ENCODE measurements at places on chromosomes 1 and 21.
A peak's percentile ranks its signal among the peaks of the same experiment; 100 is the strongest.

- no peak for DNase-seq
These were observed at the start of gene CA14 for GRCh38 chr1:150257624-150258585. Gene CA14, plus strand, starts transcription at chr1:150257774. Its CDS starts 355 bp downstream, at chr1:150258129.

DNA sequence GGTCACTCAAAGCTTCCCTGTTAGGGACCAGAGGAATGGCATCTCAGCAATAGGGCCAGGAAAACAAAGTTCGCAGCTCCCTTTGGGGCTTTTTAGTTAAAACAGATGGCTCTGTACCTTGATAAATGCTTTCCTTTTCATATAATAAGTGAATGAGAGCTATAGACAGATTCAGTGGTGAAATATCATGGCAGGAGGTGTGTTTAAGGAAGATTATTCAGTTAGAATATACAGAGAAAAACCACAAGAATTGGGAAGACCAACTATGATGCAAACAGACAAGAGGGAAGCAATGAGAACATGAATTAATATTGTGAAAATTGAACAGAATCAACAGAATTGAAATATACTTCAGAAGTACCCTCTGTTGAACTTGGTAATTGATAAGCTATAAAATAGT is 379.4 kb downstream of the PLPP3 start:
- DNase-seq: no peak

DNA sequence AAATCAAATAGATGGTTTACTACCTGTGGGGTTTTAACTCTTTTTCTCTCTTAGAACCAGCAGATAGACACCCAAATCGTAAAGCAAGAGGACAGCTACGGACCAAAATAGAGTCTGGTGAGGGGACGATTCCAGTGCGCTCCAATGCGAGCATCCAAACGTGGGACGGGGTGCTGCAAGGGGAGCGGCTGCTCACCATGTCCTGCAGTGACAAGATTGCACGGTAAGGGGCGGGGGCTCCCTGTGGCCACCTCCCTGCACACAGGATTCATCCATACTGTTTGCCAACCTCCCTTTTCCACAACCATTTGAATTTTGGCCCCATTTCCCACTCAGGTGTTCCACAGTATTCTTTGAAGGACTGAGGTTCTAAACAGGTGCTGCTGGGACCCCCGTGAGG is 102.8 kb downstream of the POFUT2 start:
- DNase-seq: no peak

DNA sequence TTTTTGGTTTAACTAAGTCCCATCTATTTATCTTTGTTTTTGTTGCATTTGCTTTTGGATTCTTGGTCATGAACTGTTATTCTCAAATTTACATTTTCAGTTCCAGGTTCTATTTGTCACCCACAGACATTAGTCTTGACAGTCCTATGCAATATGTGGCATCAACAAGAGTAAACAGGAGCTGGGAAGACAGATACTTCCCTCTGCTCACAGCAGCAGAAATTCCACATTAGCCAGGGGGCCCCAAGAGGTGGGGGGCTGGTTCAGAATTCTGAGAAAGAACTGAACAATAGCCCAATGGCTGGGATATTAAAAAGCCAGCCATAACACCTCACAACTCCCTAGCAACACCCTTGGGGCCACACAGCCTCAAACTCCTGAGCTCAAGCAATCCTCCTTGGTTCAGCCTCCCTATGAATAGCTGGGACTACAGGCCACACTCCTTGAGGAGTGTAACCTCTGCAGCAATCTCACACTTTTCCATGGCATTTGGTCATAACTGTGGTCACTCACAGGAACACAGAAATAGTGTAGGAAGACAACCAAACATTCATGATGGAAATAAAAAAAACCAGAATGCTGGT is 67.8 kb downstream of the ERG start:
- DNase-seq: no peak

DNA sequence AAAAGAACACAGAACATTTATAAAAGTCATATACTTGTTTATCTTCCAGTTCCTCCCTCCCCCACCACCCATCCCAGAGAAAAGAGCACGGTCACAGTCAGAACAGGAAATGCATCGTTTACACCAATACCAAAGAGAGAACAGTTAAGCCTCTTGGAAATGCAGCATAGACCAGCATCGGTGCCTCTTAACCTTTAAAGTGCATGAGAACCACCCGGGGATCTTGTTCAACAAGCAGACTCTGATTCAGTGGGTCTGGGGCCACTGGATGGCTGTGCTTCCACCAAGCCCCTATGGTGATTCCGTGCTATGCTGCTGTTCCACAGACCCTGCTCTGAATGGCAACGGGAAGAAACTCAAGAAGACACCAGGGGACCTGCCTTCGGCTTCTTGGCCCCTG is 19.2 kb downstream of the FAM89A start:
- DNase-seq: no peak

DNA sequence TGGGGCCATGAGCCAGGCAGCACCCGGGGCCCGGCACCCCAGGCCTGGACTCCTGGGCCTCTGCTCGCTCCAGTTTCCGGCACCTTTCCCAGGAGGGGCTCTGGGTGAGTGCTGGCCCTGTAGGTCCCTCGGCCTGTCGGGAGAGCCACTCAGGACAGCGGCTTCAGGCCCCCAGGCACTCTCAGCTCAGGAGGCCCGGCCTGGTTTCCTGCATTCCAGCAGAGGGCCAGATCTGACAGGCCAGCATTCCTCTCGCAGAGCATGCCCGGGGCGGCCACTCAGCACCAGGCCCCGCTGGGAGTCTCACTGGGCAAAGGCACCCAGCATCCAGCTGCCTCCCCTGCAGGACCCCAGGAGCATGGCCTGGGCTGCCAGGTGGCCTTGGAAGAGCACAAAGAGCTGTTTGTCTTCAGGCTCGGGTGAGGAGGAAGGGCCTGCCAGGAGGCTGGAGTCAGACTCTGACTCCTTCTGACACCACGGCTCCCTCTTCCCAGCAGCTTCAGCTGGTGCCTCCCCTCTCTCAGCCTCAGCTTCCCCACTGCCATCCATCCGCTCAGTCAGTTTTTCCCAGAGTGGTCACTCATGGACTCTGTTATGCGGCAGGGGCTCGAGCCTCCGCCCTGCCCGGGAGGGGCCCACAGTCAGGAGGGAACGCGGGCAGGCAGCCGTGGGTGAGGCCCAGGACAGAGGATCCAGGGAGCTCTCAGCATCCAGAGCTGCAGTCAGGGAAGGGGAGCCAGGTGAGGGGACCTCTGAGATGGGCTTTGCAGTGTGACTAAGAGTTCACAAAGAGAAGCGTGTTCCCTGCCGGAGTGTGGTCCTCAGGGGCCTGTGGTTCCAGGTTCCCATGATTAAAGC is 51.7 kb downstream of the WNT9A start:
- DNase-seq: no peak

- no peak for DNase-seq
These were observed 25.1 kb upstream of the HUNK start for GRCh38 chr21:31847761-31848160.

GRCh38 chr1:40861224-40862003 is 749 bp downstream of the CITED4 start:
- peak; percentile 88 for DNase-seq

GRCh38 chr21:28256420-28256831 is 736.3 kb downstream of the LTN1 start:
- DNase-seq: no peak

- no peak for DNase-seq
These were observed 5.8 kb upstream of the XCL1 start for GRCh38 chr1:168570652-168571051.

GRCh38 chr21:43864313-43864961 is 586 bp upstream of the AGPAT3 start:
- no peak for DNase-seq

- peak; percentile 10 for DNase-seq
These were observed 1.3 kb upstream of the GPATCH4 start for GRCh38 chr1:156602557-156602993.

GRCh38 chr1:98546319-98546718 is 115.2 kb upstream of the SNX7 start:
- DNase-seq: no peak

GRCh38 chr21:15967661-15968060 is 237.9 kb downstream of the USP25 start:
- DNase-seq: no peak

GRCh38 chr1:118101999-118102398 is 83.0 kb downstream of the SPAG17 start:
- no peak for DNase-seq

All from NCI-H748 treated with DMSO at 0.1 percent for 48 hours (cell line).